Stimulated activated memory B cell treated with anti-CD40 and anti-IgM and Interleukin-4, amounts not matched to agents 10 μg/mL and 1 μg/mL and 100 μg/mL, for 72 hours (primary cell): ENCODE measurements at places on chromosomes 1 and 21.

GRCh38 chr1:228045871-228046270, 36.6 kb upstream of the ARF1 start:
- no peak for ATAC-seq

- no peak for ATAC-seq
Measured at GRCh38 chr1:234582681-234583301, 27.2 kb downstream of the IRF2BP2 start.

GRCh38 chr1:5740450-5740849, 251.8 kb downstream of the NPHP4 start:
- no peak for ATAC-seq

- no peak for ATAC-seq
Measured at GRCh38 chr21:42290505-42290904, 24.7 kb downstream of the TFF3 start.

- ATAC-seq: no peak
Measured at GRCh38 chr1:227298512-227299240, 19.6 kb downstream of the CDC42BPA start.

- ATAC-seq: no peak
Measured at GRCh38 chr1:10680487-10680886, 116.0 kb downstream of the CASZ1 start.

DNA sequence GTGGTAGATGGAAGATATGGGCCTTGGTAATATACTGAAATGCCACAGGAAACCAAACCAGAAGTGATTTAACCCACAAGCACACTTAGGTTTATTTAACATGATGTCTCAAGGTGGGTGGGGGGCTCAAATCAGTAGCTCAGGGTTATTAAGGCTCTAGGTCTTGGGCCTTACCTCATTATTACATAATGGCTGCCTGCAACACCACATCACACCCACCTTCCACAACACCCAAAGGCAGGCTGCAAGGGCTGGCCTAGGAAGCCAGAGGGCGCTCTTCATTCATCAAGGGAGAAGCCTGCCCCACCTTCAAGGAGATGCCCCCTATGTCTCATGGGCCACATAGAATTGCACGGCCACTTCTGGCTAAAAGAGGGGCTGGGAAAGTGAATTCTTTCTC, 6.0 kb downstream of the TFF1 start:
- no peak for ATAC-seq

DNA sequence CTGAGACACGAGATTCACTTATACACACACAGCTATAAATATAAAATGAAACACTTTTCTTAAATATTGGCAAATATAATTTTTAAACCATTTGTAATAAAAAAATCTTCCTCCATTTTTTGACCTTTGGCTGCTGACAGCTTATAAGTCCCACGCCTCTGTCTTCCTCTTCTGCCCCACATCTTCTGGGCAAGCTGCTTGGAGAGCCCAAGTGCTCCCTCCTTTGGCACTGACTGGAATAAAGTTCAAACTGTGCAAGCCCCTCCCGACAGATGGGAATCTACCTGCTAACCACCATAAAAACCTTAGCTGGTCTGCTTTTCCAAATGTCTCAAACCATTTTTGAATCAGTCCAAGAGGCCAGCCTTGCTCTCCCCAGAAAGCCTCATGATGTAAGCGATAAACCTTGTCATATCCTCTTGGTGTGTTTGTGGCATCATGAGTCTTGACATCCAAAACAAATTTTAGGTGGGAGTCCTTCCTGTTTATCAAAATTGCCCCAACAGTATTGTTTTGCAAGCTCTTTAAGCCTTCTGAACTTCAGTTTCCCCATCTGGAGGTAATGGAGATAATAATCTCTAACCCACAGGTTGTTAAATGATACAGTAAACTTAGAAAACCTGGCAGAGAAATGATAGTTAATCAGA, 99.8 kb downstream of the SNX7 start:
- no peak for ATAC-seq

GRCh38 chr21:43726686-43727518, 8.0 kb downstream of the PDXK start:
- ATAC-seq: no peak

GRCh38 chr1:53585129-53585528, 125.9 kb downstream of the DMRTB1 start:
- ATAC-seq: no peak

DNA sequence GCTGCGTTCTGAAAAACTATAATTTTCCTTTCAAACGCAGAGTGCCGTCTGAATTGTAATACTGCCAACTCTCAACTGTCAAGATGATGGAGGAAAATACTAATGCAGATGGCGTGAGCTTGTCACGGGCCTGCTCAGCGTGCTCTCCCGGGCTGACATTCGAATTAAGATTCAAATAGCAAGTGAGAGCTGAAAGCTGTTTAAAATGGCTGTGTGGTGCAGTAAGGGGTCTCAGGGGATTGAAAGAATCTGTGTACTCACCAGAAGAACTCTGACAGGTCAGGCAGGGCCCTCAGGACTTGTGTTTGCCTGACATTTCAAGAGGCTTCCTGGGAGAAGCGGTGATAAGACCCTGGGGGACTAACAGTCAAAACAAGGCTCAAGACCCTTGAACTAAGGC, 33.1 kb downstream of the ZMYND12 start:
- no peak for ATAC-seq

DNA sequence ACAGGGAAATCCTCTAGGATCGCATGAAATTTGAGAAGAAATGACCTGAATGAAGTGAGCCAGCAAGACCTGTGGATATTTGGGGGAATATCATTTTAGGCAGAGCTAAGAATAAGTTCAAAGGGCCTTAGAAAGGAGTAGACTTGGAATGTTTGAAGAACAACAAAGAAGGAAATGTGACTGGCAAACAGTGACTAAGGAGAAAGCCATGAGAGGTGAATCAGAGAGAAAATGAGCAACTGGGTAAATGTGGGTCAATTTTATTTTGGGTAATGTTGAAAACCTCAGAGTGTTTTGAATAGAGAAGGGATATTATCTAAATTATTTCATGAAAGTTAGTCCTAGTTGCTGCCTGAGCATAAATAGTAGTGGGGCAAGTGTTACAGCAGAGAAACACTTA, 672.8 kb downstream of the LMO4 start:
- no peak for ATAC-seq

GRCh38 chr1:172401477-172401876, 19.0 kb upstream of the C1orf105 start:
- no peak for ATAC-seq

DNA sequence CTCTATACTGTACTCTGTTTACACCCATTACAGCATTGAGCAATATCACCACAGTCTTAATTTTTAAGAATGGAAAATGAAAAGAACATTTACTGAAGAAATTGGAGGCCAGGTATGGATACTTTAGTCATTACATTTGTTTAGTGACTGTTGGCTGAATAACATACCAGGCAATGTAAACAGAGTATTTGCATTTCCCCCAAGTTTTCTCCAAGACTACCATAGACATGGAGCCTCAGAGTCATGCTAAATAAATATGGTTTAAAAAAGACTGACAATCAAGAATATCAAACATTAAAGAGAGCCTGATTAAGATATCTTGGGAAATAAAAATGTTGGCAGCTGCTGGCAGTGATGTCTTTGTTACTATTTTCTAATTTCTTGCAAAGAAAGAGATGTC, 136.9 kb upstream of the ADAMTS5 start:
- ATAC-seq: no peak

DNA sequence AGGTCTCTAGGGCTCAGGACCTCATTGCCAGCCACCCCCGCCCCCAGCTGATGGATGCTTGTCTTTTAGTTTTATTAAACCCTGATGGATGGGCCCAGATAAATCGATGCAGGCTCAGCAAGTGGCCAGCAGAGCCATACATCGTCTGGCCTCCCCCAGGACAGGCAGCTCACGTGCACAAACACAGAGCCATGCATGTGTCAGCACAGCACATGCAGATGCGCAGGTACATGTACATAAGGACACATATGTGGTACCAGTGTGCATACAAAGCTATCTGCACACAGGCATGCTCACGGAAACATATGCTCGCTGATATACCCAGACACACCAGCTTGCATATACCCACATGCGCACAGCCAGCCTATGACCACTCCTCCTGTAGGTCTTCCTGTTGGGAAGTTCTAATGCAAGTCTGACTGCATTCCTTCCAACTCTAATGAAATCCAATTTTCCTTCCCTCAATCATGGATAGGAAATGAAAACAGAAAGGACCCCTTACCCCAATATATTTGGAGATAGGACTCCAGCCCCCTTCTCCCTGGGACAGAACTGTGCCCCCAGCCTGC, 897 bp downstream of the COL16A1 start:
- no peak for ATAC-seq

GRCh38 chr21:37392441-37392840, 25.9 kb downstream of the DYRK1A start:
- ATAC-seq: no peak

- ATAC-seq: peak; percentile 66
Measured at GRCh38 chr1:72433591-72433990, 151.3 kb upstream of the NEGR1 start.

GRCh38 chr1:33899746-33900145, 35.9 kb downstream of the HMGB4 start:
- ATAC-seq: peak; percentile 21

DNA sequence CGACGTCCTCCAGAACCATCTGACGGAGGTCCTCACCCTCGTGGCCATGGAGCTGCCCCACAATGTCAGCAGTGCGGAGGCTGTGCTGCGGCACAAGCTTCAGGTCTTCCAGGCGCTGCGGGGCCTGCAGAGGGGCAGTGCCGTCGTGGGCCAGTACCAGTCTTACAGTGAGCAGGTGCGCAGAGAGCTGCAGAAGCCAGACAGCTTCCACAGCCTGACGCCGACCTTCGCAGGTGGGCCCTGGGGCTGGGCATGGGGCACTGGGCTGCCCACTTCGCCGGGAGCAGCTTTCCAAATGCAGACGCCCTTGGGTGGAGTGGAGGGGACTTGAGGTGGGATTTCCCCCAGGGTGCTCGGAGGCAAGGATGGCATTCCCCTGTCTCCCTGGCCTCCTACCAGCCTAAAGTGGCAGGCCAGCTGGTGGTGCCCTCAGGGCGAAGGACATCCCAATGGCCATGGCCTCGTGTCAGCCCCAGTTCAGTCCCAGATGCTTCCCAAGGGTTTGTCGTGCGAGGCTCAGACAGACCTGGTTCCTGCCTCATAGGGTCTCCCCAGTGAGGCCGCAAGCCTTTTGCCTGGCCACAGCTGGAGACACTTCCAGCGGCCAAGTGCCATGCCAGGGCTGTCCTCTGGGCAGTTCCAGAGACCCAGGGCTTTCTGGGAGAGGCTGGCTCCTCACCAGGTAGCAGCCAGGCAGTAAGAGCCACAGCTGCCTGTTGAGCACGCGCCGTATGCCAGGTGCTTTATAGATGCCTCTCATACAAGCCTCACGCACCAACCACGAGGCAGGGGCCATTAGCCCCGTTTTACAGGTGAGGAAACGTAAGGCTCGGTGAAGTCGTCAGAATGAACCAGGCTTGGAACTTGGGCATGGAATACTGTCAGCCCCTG, 27.8 kb downstream of the H6PD start:
- ATAC-seq: no peak

- no peak for ATAC-seq
Measured at GRCh38 chr1:241645199-241645598, 5.0 kb upstream of the CHML start.

DNA sequence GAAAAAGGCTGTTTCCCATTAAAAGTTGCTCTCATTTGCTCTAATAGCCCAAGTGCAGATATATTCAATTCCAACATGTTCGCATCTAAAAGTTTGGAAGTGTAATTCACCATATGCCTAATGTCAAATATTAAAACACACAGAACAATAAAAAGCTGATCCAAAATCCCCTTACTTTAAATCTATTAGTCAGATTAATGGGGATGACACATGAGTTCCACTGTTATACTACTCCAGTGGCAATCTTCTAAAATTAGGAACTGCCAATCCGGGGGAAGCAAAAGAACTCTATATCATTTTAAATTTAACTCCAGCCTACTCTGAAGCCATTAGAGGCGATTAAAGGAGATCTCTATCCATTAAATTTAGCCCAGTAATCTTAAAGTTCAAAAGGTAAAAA, 317.1 kb downstream of the NTNG1 start:
- no peak for ATAC-seq

- ATAC-seq: no peak
Measured at GRCh38 chr1:202698276-202698675, 12.0 kb downstream of the SYT2 start.

- no peak for ATAC-seq
Measured at GRCh38 chr1:50981741-50982140, 11.7 kb downstream of the CDKN2C start.

- ATAC-seq: no peak
Measured at GRCh38 chr1:216209125-216209524, 214.1 kb downstream of the USH2A start.

- ATAC-seq: no peak
Measured at GRCh38 chr1:156281693-156282478, 739 bp downstream of the SMG5 start.

GRCh38 chr1:202034149-202034682, 23.8 kb downstream of the ELF3 start:
- no peak for ATAC-seq

DNA sequence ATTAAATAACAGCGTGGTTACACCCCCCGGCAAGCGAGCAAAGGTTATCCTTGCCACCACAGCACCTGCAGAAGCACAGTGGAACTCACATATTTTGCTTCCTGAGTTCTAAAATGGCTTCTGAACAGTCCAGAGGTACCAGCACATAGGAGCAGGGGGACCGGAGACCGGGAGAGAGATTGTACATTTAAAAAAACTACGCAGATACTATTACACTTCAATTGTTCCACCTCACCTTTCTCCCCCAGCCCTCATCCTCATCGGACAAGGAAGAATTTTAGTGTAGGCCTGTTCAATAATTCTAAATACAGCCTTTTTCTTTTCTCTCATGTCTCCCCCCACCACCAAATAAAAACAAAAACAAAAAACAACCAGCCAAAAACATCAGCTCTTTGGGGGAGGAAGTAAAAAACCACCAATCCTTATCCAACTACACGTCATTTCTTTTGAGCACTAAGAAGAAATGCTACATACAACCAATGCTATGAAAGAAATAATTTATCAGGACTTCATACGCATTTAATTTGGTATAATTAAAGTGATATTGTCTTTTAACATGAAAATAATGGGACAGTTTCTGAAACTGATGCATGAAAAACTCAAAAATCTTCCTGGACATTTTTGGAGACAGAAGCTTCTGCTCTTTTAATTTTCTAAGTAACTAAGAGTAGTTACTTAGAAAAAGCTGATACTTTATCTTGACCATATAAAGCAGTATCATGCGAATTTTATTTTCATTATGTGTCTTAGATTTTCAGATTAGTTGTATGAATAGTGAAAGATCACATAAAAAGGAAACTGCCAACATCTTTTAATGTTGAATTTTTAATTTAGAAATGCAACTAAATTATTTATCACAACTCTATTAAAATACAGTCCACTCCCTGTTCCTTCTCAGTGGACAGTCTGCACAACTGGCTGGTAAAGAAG, 9.1 kb downstream of the CDKN2C start:
- ATAC-seq: no peak

GRCh38 chr1:70552662-70553566, 141.8 kb downstream of the CTH start:
- no peak for ATAC-seq
